ENCODE measurements at places on chromosomes 13 and 19.

DNA sequence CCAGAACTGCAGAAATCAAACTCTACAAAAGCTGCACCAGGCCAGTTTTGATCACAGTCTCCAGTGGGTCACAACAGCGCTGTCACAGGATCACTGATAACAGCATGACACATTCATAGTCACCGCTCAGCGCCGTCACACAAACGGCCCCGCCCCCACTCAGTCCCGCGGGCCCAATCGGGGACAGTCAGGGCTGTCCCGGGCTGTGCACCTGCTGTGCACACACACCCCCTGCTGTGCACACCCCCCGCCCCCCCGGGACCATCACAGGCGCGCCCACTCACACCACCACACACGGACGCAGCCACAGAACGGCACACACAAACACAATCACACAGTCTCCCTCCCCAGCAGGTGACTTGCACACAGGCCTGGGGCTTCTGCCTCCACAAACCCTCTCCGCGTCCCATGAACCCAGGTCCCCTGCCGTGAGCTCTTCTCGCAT, 435 bp upstream of the ZNF382 start:
- no peak for DNase-seq

DNA sequence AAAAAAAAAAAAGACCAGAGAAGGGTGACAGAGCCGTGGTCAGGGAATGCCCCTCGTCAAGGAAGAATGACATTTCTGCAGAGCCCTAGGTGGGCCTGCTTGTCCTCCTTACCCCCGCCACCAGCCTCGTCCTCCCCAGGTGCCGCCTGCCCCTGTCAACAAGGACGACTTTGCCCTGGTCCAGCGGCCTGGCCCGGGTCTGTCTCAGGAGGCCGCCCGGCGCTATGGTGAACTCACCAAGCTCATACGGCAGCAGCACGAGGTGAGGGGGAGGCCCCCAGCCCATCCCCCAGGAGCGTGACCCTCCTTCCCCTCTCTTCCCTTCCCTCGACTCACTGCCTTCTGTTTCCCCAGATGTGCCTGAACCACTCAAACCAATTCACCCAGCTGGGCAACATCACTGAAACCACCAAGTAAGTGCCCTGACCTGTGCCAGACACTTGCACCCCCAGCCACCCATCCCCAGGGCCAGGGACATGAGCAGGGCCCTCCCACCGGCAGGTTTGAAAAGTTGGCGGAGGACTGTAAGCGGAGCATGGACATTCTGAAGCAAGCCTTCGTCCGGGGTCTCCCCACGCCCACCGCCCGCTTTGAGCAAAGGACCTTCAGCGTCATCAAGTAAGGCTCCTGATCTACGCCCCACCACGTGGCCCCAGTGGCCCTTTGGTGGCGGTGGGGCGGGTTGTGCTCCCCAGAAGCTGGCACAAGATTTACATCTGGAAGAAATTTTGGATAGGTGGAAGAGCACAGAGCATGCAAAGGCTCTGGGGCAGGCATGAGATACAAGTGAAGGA, 14.8 kb downstream of the PODNL1 start:
- no peak for DNase-seq

GRCh38 chr13:106423530-106423929, 111.9 kb downstream of the EFNB2 start:
- no peak for DNase-seq

- no peak for DNase-seq
These were observed 32.1 kb downstream of the RASL11A start for GRCh38 chr13:27302643-27303262.

DNA sequence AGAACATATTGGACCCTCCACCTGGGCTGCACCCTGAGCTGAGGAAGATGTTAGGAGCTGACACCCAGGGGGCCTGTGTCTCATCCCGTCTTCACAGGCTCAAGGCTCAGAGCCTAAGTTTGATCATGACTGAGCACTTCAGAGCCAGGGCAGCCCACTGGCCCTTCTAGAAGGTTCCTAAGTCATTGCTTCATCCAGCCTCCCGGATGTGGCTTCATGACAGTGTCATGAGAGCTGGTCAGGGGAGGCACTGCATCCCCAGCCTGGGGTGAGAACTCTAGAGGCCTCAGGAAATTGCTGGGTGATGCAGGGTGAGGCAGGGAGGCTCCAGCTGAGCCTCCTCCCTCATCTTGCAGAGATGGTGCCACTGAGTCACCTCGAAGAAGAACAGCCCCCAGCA, 24.9 kb upstream of the PIK3R2 start:
- DNase-seq, result no peak

DNA sequence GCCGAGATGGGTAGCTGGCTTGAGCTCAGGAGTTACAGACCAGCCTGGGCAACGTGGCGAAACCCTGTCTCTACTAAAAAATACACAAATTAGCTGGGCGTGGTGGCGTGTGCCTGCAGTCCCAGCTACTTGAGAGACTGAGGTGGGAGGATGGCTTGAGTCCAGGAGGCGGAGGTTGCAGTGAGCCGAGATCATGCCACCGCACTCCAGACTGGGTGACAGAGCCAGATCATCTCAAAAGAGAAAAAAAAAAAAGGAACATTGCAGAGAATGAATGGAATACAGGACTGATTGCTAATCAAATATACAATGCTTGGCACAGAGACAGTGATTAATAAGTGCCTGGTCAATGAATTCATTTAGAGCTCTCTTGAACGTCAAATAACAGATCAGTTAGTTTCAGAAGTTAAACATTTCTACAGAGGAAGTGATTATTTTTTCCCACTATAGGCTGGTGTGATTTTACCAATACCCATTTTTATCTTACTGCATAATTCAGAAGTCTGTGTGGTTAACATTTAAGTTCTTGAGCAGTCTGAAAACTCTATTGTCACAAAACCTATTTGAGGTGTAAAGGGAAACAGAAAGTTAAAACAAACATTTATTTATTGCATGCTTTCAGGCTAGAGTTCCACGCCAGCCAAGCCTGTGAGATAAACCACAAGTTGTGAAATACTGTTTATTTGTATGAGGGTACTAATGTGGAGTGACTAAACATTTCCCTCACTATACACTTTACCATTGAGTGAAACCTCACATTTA, 7.7 kb upstream of the TBC1D4 start:
- no peak for DNase-seq

DNA sequence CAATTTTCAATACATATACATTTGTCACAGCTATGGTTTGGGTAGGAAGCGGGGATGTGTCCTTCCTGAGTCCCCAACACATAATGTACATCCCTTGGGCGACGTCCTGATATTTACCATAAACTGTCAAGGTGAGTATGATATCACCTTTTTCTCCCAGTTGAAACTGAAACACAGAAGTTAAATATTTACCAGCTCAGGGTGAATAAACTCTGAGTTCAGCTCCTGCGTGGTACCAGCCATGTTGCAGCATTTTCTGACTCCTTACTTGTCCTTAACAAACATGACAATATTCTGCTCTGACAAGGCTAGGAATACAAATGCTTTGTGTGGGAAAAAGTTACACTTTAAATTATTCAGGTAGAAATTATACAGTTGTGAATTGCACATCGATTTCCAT, 294.2 kb downstream of the TEX29 start:
- no peak for DNase-seq

DNA sequence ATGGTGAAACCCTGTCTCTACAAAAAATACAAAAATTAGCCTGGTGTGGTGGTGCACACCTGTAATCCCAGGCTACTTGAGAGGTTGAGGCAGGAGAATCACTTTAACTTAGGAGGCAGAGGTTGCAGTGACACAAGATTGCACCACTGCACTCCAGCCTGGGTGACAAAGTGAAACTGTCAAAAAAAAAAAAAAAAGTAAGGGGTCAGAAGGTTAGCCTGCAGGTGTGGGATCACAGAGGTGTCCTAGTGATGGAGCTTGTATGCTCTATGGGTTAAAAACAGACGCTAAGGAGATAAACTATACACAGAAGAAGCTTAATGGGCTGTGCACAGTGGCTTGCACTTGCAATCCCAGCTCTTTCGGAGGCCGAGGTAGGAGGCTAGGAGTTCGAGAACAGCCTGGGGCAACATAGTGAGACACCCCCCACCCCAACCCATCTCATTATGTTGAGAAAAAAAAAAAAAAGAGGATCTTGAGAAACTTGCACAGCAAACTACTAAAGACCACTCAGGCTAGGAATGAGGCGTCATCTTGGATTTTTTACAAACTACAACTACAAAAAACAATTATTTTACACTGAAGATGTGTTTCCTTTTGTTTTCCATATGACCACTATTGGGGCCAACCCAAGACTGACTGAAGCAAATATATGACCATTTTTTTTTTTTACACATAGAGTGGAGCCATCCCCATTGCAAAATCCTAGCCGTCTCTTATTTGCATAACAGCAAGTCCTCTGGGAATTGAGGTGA, 7.9 kb downstream of the FOSB start:
- no peak for DNase-seq

DNA sequence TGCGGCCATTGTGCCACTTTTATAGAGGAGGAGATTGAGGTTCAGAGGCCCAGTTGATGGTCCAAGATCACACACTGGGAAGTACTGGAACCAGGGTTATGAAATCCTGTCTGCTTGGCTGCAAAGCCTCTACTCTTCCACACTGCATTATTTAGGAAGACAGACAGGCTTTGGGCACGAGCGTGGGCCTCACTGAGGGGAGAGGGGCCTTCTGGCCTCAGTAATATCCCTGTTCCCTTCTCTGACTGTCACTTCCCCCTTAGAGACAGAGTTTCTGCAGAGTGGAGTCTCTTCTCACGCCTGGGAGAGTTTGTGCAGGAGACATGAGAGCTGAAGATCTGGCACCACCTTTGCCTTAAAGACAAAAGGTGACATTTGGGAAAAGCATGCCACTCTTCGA, 49.0 kb upstream of the PNMA8B start:
- no peak for DNase-seq

DNA sequence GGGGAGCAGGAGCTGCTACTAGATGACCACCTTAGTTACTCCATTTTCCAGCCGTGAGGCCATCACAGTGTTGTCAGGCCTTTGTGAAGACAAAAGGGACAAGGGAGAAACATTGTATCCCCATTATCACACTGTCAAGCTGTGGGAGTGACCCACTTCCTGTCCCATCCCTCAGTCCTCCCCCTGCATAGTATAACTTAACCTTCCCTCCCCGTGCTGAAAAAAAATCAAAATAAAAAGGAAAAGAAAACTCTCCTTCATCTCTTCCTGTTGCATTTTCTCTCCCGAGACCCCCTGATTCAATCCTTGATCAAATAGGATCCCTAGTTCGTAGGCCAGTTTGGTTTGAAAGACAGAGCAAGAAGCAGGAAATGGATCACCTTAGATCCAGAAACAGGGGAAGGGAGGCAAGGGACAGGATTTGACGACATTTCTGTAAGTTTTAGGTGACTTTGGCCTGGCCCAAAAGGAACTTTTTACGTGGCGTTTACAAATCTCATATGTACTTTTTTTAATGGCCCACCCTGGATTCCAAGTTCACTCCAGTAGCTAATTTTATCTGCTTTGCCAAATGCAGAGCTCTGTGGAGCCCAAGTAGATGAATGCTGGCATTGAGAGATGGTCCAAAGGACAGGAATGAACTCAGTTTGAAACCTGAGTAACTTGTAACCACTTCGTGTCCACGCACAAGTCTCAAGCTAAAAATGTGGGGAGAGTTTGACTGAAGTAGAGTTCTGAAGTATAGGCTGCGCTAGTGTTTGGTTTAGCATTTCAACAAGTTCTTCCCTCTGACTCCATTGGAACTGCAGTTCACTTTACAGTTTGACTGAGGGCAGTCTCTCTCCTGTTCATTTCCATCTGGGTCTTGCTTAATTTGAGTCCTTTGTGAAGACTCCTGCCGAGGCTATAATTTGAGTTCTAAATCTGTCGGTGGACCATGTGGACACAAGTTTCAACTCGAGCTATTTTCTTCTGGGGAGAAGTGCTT, 16.6 kb upstream of the GATAD2A start:
- DNase-seq, result no peak

GRCh38 chr19:12865746-12866415, 15.4 kb downstream of the DNASE2 start:
- no peak for DNase-seq

- DNase-seq, result peak; percentile 15
These were observed 373.4 kb downstream of the SLITRK1 start for GRCh38 chr13:83508771-83509301.

- no peak for DNase-seq
These were observed 111.8 kb downstream of the SOX1 start for GRCh38 chr13:112178769-112179168.

DNA sequence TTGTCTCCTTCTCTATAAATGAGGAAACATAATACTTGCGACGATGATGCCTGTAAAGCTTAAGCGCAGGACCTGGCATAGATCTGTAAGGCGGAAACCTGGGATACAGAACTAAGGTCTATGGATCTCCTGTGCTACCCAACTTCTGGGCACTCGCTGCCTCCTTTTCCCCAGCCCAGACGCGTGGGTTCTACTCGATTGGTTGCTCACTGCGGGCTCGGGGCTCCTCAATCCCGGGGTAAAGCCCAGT, 615 bp upstream of the PSMC4 start:
- no peak for DNase-seq

DNA sequence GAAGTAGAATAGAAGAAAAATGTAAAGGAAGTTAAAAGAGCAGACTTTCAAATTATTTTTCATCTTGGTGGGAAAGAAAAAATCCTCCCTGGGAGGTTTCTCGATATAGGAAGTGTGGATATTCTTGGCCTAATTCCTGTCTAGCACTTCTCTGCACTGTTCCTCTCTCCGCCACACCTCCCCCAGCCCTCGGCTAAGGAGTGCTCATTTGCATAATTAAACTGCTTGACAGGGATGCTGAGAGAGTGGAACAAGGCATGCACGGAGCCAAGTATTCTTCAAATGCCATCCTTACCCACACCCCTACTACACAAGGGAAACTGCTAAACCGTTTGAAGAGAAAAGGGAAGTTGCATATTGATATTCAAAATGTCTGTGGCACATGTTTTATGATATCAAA, 511.0 kb upstream of the HTR2A start:
- DNase-seq, result no peak

- no peak for DNase-seq
These were observed 1.9 kb downstream of the SULT2B1 start for GRCh38 chr19:48553676-48554384.

GRCh38 chr13:89496478-89496877, 1825.3 kb downstream of the SLITRK5 start:
- DNase-seq, result no peak

DNA sequence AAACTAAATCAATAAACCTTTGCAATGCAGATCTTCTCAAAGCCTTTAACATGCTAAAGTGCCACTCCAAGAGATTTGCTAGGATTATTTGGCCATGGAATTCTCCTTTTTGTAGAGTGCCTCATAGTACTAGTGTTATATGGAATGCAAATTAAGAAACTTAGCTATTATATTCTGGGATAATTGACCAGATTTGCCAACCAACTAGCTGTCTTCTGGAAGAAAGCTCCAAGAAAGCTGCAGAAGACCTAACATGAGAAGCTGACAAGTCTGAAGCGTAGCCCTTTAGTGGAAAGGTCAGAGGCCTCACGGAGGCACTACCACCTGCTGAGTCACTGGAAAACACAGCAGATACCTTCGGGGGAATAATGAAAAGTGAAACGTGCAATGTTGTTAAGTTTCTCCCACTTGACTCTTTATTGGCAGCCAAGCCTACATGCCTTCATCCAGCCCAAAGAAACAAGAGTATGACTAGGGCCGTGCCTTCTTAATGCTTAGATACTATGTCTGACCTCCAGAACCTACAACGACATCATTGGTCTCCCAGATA, 29.8 kb upstream of the KATNAL1 start:
- no peak for DNase-seq

All from hindlimb muscle (tissue), 1 donor.